ENCODE measurements at places on chromosomes 5 and 9.

DNA sequence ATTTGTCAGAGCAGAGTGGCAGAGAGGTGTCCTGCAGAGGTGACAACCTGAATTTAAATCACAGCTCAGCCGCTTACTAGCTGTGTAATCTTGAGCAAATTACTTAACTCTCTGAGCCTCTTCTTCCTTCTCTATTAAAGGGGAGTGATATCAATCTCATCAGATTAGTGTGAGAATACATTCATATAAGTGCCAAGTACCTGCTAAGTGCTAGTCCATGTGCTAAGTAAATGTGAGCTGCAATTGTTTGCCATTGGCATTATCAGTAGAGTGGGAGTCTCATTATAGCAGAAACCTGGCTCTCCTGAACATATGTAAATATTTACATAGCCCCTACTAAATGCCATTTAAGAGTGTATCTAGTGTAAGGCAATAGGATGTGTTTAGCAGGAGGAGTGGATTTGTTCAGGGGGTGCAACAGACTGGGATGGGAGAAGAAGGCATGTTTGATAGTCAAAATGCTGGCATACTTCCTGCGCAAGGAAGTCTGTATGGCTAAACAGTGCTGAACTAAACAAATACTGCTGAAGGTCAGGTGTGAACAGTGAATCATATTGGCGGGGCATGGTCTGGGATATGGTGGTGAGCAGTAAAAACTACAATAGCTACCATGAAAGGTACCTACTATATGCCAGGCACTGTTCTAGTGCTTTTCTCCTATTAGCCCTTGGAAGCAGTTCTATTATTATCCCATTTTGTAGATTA, 74.5 kb downstream of the F2RL2 start:
- no peak for DNase-seq

- DNase-seq = no peak
Measured at GRCh38 chr5:15834596-15835245, 334.7 kb downstream of the FBXL7 start.

DNA sequence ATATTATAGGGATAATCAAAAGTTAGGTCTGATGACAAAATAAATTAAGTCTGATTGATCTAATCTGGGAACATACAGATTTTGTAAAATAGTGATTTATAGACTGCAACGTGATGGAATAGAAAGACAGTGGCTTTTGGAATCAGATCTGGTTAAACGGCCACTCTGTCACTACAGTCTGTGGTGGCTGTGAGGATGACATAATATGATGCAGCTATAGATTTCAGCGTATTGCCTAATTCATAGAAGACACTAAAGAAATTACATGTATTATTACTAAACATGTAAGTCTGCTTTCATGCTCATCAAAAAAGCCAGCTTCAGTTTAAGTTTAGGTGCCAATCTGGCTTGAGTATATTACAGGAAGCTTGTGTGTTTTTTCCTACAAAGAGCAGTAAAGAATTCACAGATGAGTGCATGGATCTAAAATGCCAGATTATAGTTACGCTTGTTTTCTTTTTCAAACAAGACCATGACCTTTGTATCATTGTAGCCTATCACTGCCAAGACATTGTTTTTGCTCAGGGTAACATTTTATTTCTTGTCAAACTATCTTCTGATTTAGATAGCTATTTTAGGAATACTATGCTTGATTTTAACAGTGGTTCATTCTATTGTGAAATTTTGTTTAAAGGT, 25.7 kb downstream of the CPEB4 start:
- DNase-seq = no peak

DNA sequence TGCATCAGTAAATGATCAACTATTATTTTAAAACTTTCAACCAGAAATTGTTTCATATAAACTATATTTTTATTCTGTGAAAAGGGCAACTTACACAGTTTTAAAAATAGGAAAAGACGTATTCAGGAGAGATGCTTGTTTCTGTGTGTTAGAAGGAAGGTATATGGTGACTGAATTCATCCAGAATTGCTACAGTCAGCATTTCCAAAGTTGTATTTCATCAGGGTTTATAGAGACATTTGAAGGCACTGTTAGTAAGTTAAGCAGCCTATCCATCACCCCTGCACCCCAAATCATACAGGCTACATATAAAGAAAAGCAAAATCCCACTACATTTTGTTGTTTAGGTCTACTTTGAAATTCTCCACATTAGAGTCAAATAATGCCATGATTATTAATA, 716.0 kb downstream of the KCTD16 start:
- DNase-seq = no peak

DNA sequence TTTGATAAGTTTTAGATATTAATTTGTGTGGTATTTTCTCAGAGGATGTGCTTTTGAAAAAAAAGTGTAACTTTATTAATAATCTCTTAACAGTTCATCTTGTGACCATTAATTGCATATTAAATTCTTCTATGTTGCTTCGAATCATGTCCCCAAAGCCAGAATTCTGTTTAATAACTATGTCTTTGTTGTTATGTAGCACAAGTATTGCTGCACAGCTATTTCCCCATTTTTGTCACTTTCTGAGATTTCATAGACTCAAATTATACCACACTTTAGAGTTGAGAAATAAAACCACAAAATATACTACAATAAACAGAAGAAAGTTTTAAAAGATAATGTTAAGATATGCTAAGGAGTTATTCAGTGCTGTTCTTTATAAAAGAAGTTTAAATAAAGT, 2.8 kb downstream of the MEF2C start:
- no peak for DNase-seq

DNA sequence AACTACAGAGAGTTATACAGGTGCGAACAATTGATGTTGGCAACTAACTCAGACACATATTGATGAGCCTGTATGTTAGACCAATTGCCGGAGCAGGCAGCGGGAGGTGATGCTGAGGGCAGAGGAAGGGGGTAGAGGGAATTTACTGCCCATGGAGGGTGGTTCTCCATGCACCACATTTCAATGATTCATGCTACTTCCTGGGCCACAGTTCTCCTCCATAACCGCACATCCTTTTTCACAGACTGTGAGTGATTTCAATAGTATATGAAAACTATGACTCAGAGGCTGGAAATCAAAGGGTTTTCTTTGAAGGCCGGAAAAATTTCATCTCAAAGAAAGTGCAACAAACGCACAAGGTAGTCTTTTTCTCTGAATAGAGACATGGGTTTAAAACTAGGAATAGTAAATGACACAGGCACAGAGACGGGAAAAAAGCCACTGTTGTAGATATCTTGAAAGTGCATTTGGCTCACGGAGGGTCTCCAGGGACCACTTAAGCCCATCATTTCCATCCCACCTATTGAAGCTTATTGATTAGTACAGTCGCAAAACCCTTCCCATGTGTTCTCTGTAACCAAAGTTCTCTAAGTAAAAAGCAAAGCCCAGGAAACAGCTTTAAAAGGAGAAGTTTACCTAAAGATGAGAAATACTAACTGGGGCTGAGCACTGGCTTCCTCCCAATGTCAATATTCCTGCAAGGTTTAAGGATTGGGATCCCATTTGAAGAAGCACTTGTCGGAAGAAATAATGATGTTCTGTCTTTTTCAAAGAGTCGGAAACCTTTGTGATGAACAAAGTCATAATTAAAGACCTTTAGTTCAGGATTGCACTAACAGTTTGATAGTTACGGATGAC, 28.0 kb upstream of the ADAM19 start:
- peak; percentile 78 for DNase-seq

- no peak for DNase-seq
Measured at GRCh38 chr5:170077526-170077925, 28.2 kb upstream of the FOXI1 start.

DNA sequence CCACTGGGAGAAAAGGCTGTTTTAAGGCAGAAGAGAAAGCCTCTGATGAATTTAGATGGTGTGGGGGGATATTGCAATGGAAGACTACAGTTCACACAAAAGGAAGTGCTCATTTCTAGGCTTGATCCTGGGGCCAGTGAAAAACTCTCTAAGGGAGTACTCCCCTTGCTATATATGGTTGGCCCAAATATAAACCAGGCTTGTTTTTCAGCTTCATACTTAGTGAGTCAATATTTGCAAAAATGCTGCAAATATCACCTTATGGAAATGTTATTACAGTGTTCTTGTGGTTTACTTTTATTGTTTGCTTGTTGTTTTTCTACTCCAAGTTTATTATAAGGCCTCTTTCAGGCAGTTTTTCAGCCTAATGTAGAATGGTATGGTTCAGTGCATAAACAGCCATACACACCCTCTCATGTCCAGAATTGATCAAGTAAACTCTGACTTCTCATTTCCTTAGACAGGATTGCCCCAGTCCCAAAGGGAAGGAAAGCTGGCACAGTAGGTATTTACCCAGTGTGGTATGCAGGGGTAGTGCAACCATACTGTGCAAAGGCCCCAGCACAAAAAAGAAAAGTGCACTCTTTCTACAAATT, 115.1 kb downstream of the FEM1C start:
- DNase-seq = no peak

DNA sequence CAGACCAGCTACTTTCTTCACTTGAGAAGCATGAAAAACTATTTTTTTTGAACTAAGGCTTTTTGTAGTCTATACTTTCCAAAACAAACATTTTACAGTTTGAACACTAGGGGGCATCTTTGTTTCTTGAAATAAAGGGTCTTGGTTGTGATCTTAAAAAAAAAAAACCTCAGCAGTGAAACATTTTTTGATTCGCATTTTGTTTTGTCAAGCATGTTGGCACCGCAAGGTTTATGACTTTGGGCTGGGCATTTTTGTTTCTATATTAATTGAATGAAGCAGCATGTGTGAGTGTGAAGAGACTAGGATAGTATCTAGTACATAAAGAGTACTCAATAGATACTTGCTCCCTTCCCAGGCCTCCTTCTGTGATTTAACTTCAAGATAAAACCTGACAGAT, 31.6 kb upstream of the ACOT12 start:
- DNase-seq = no peak

GRCh38 chr5:161585798-161586197, 39.3 kb upstream of the GABRB2 start:
- DNase-seq = no peak

GRCh38 chr5:35880156-35880555, 23.5 kb downstream of the IL7R start:
- DNase-seq = no peak

- DNase-seq = peak; percentile 24
Measured at GRCh38 chr5:63125862-63126261, 547.2 kb downstream of the LRRC70 start.

- DNase-seq = no peak
Measured at GRCh38 chr5:148747536-148747906, 78.9 kb upstream of the ADRB2 start.

DNA sequence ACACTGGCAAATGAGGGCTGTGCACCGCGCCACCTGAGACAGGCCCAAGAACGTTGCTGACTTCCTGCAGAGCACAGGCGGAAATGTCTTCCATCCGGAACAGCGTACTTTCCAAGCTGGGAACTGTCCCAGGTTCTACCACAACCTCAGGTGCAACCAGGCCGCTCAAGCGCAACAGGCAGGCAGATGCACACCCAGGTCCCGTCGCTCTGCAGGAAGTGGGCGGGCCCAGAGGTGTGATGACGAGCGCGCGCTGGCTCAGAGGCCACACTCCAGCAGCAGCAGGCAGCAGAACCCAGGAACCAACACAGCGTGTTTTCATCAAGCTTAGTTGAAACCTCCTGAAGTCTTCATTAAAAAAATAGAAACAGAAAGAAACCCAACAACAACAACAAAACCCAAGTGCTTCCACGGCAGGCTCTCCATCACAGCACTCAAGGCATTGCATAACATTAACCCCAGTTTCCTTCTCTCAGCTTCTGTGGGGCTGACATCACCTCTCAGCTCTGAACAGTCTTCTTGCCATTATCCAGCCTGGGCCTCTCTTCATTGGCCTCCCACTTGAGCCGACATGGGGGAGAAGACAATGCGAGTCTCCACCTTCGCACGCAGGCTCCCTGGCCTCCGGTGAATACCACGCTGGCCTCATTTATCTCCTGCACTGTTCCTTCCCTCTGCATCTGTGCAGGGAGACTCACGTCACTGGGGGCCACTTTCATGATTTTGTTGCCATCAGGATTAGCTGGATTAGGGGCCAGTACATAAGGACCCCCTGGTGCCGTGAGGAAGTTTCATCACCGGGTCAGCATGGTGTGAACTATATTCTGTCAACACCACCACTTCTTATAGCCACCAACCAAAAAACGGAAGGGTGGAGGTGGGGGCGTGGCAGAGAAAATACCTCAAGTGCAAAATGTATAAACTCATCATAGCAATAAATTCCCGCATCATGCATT, 22.1 kb downstream of the PTCH1 start:
- DNase-seq = peak; percentile 92

Data from activated CD4-positive, alpha-beta T cell treated with anti-CD3 and anti-CD28 coated beads for 36 hours (primary cell).